ENCODE measurements at places on chromosomes 1 and 21.

- DNase-seq: no peak
Observed at GRCh38 chr1:58089898-58090534, 456.5 kb downstream of the OMA1 start.

DNA sequence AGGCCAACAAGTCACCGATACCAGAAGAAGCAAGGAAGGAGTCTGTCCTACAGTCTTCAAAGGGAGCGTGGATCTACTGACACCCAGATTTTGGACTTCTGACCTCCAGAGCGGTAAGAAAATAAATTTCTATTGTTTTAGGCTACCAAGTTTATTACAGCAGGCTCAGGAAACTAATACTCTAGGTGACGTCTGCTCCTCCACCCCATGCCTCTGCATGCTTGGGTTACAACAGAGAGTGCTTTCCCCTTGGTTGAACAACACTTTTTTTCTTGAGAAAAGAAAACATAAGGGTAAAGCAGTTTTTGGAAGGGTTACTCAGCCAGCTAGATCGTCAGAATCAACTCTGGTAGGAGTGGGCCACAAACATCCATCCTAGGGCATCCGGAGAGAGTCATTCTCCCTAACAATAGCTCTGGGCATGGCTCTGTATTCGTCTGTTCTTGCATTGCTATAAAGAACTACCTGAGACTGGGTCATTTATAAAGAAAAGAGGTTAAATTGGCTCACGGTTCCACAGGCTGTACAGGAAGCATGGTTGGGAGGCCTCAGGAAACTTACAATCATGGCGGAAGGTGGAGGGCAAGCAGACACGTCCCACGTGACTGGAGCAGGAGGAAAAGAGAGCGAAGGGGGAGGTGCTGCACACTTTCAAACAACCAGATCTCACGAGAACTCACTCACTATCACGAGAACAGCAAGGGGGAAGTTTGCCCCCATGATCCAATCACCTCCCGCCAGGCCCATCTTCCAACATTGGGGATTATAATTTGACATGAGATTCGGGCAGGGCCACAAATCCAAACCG, 22.2 kb upstream of the DNAJC11 start:
- DNase-seq: no peak

- no peak for DNase-seq
Observed at GRCh38 chr1:111821121-111821745, 65.5 kb downstream of the DDX20 start.

DNA sequence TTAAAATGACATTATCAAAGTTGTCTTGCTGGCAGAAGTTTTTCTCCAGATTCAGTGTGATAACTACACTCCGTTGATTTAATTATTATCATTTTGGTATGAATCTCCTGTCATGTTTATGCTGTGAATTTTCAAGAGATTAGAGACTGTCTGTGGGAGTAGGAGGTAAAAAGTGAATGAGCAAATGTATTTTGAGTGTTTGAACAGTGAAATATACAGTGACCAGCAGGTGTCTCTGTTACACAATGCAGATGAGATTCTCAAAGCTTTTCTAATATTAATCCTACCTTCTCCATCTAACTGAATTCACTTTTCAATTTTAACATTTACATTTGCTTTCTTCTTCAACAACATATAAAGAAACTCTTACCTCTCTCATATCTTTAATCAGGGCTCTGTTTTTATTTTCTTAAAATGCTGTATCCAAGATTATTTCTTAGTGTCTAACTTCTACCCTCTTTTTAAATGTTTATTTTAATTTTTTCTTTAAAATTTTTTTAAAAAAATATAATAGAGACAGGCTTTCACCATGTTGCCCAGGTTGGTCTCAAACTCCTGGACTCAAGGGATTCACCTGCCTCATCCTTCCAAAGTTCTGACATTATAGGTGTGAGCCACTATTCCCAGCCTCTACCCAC, 20.9 kb upstream of the HSPA13 start:
- peak; percentile 36 for DNase-seq

GRCh38 chr1:1623181-1623630, 7.9 kb downstream of the MIB2 start:
- DNase-seq: no peak

DNA sequence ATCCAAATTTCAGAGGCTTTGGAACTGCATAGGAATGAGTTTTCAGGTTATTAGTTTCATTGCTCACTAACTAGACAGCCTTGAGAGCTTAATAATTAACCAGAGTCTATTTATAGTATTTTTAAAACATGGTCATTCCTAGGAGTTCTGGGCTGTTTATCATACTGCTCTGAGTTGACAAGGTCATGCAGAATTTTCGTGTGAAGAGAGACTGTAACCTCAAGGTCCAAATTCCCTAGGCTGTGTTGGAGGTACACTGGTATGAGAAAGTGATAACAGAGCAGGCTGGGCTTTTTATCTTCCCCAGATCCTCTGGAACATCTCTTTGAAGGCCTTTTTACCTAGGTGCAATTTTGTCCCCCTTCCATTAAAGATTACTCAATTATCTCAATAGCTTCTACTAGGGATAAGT, 736.3 kb downstream of the LTN1 start:
- no peak for DNase-seq

- DNase-seq: no peak
Observed at GRCh38 chr1:91697861-91698260, 188.1 kb downstream of the TGFBR3 start.

DNA sequence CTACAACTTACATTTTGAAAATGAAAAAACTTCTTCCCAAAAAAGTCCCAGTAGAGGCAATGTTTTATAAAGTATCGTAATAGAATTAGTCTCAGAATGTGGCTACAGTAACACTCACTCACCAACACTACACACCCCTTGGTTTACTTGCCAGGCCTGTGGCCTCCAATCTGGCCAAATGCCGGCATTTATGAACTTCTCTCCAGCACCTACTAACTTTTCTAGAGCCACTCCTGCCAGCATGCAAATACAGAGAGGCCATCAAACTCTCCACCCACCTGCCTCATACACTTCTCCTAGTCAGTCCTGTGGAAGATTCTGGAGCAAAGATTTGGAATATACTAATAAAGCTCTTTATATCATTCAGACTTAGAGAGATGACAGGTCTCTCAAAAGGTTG, 32.3 kb downstream of the STPG1 start:
- DNase-seq: no peak

GRCh38 chr1:18234790-18235242, 127.2 kb downstream of the IGSF21 start:
- DNase-seq: peak; percentile 74

GRCh38 chr1:66480162-66480561, 53.8 kb upstream of the SGIP1 start:
- DNase-seq: no peak

- peak; percentile 50 for DNase-seq
Observed at GRCh38 chr1:25797939-25798338, 2.1 kb upstream of the SELENON start.

- no peak for DNase-seq
Observed at GRCh38 chr1:178389441-178389840, 107.3 kb downstream of the CLEC20A start.

DNA sequence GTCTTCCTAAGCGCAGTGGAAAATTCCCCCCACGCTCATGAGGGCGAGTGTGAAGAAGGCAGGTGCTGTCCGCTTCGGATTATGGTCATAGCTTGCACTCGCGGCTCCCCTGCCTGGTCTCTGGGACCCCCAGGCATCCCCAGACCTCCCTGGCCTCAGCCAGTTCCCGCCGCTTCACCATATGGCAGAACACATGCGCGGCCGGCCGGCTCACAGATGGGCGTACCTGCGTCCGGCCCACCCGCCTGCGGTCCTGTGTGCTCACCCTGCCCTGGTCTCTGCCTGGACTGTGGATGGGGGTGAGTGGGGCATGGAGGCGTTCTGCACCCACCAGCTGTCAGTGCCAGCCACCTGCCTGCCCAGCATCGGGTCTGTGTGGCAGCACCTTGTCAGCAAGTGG, 34.1 kb downstream of the PRKCZ start:
- no peak for DNase-seq

DNA sequence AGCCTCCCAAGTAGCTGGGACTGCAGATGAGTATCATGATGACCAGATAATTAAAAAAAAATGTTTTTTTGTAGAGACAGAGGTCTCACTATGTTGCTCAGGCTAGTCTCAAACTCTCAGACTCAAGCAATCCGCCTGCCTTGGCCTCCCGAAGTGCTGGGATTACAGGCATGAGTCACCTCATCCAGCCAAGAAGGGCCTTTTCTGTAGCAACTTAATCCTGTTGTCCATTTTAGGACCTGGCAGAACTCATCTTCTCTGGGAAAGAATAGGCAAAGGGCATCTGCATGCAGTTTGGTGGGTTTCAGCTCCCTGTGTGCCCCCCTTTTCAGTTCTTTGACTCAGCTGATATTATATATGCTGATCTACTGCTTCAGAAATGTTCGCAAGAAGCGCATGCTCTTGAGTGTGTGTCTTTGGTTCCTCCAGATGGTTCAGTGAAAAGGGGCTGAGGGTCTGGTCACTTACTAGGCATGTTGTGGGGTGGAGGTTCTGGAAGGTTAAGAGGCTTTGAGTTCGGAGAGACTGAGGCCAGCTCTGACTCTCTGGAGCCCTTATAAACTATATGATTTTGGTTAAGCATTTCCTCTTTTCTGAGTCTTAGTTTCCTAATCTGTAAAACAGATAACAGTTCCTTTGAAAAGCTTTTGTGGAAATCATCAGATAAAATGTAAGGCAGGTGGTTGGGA, 19.4 kb upstream of the SRSF4 start:
- DNase-seq: no peak

- DNase-seq: peak; percentile 1
Observed at GRCh38 chr1:29197590-29197924, 15.9 kb upstream of the SRSF4 start.

DNA sequence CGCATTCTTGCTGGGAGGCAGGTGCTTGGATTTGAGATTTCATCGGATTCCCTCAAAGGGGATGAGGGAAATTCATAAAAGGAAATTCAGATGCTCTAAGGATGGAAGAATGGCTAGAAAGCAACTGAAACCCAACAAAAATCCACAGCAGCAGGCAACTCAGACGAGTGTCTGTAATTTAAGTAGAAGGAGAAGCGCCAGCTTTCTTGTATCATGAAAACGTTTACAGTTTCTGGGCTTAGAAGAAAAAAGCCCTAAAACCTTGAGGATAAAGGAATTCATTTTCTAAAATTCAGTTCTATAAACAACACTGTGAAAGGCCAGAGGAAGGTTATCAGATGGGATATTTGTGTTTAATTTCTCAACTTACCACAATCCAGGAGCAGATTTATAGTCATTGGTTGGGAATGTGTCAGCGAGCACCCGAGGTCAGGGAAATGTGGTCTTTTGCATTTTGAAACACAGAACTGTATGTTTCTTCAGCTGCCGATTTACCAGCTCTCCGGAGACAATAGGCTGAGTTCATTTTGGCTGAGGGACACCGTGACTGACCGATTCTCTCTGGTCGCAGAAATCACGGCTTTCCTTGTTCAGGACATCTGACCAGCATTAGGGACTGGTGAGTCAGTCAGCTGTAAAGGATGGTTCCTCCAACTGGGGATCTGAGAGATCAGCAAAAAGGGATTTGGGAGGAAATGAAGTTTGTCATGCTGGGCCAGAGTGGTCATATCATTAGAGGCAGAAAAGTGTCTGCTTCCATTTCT, 111.6 kb upstream of the ERRFI1 start:
- DNase-seq: no peak

Data from NCI-H1694 (cell line).